ENCODE measurements at places on chromosomes 3 and 15.

DNA sequence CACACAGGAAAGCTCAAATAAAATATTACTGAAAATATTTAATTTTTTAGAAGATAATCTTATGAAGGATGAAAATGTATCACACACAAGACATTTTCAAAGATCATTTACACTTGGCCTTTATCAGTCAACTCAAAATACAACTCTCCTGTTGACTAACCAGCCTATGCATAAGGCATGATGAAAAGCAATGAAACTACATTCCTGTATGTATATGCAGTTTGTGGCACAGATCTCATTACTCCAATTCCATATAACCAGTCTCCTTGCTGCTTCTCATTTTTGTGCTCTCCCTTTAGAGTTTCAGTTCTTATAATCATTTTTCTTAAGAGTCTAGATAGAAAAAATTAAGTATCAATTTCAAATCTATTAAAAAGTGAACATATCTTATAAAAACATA lies 25.8 kb downstream of the AQR start:
- peaks cover 5% of the 10 kb centered on the region for H3K4me1 ChIP-seq
- no peak for DNase-seq
- no peak overlapping the region for H3K27ac ChIP-seq
- no peaks in the 10 kb centered on the region for H3K27me3 ChIP-seq
- peaks cover 8% of the 10 kb centered on the region for H3K36me3 ChIP-seq
- no peak overlapping the region for H3K4me3 ChIP-seq

- no peaks in the 10 kb centered on the region for H3K27me3 ChIP-seq
- H3K36me3 ChIP-seq: no peaks in the 10 kb centered on the region
- no peak overlapping the region for H3K4me3 ChIP-seq
- H3K27ac ChIP-seq: no peak overlapping the region
- DNase-seq: no peak
Observed at GRCh38 chr15:58522391-58522790, 90.6 kb downstream of the LIPC start.

GRCh38 chr3:143261848-143262247 lies 142.3 kb downstream of the CHST2 start:
- H3K27me3 ChIP-seq: no peaks in the 10 kb centered on the region
- no peaks in the 10 kb centered on the region for H3K36me3 ChIP-seq
- H3K4me1 ChIP-seq: no peaks in the 10 kb centered on the region
- H3K4me3 ChIP-seq: no peak overlapping the region
- no peak for DNase-seq
- H3K27ac ChIP-seq: no peak overlapping the region

GRCh38 chr3:50665081-50665840 lies 9.5 kb upstream of the DOCK3 start:
- H3K27ac ChIP-seq: no peak overlapping the region
- H3K36me3 ChIP-seq: no peaks in the 10 kb centered on the region
- H3K27me3 ChIP-seq: peaks cover 10% of the 10 kb centered on the region
- no peak overlapping the region for H3K4me3 ChIP-seq
- no peak for DNase-seq
